ENCODE measurements at places on chromosomes 1 and 21.

- no peak for DNase-seq
Observed at GRCh38 chr1:245988393-245989078, 518.5 kb downstream of the SMYD3 start.

- peak; percentile 97 for DNase-seq
Observed at GRCh38 chr1:43206600-43207228, 34.6 kb downstream of the CFAP57 start.

GRCh38 chr21:29523646-29524045 lies 224.9 kb downstream of the BACH1 start:
- peak; percentile 92 for DNase-seq

DNA sequence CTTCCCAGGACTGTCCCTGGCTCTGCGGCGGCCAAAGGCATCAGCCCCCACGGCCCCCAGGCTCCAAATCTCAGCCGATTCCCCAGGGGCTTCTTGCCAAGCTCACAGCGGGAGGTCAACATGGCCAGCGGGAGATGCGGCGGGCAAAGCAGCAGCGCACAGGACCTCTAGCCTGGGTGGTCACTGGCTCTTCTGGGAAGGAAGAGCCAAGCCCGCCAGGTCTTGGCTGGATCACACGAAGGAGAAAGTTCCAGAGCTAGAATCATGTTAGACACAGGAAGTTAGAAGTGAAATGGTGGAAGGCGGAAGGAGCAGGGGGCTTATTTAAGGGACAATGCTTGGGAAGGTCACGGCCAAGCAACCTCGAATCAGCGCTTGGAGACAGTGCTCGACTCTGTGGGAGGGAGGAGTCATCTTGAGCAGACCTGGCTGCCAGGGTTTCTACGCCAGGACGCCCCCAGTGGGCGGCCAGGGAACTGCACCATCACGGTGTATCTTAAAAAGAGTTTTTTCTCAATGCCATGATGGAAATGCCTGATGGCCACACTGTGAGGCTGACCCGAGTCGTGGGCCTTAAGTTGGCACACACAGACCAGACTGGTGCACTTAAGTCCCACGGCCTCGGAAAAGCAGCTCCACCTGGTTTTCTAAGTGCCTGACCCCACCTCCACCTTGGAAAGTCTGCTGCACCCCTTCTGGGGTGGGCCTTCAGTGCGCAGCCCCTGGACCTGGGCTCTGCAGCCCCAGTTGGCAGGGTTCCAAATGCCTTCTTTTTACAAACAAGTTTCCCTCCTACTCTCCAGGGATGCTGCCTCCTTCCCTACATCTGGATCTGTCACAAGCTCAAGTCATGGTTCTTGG lies 29.3 kb downstream of the SLC66A1 start:
- peak; percentile 77 for DNase-seq

GRCh38 chr21:30829659-30830058 lies at the start of gene KRTAP7-1:
Gene KRTAP7-1 (minus strand): TSS chr21:30829759. CDS start chr21:30829698, 61 bp downstream.
- no peak for DNase-seq

DNA sequence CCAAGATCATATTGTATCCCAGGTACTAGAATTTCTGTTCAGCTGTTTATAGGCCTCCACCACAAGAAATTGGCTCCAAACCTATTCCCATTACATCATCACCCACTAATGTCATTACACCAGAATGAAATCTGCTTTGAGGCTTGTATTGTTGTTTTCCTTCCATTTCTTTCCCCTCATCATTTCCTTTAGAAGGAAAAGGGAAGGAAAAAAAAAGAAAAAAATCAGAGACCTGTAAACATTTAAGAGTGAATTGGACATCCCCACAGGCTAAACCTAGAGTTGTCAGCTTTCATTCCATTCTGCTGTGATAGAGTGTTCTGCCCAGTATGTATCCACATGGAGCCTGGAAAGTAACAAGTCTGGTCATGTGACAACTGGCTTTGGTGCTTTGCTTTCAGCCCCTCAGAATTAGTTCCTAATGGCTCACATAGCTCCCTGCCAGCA lies 44.6 kb downstream of the NFYC start:
- peak; percentile 58 for DNase-seq

All from fibroblast of the aortic adventitia (primary cell).